ENCODE measurements at places on chromosomes 1 and 21.

DNA sequence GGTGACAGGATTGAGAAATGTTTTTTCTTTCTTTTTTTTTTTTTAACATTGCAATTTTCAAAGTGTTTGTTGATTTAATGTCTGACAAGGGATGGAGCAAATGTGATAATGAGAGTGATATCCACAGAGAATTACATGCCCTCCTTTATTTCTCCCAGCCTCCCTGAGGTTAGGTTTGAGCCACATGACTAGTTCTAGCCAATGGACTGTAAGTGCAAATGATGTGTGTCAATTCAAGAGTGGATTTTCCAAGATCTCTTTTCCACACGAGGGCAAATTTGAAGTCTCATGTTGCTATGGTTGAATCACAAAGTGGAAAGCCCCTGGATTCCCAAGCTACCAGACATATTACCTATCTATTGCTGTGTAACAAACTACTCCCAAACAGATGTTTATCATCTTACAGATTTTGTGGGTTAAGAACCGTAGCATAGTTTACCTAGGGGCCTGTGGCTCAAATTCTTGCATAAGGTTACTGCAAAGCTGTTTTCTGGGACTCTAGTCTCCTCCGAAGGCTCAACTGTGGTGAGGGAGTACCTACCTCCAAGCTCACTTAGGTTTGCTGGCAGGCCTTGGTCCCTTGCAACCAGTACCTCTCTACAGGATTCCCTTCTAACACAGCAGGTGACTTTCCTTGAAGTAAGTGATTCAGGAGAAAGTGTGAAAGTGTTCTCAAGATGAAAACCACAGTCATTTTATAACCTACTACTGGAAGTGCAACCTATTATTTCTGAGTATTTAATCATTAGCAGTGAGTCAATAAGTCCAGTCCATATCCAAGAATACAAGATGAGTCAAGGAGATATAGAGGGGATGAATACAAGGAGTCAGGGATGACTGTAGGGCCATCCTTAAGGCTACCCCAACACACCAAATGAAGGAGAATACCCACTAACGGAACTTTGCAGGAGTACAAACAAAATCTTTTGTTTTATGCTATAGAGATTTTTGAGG is 533.6 kb downstream of the PTPRC start:
- no peaks in the 10 kb centered on the region for H3K36me3 ChIP-seq
- no peak overlapping the region for H3K27ac ChIP-seq
- no peaks in the 10 kb centered on the region for H3K27me3 ChIP-seq
- H3K4me3 ChIP-seq = no peak overlapping the region

DNA sequence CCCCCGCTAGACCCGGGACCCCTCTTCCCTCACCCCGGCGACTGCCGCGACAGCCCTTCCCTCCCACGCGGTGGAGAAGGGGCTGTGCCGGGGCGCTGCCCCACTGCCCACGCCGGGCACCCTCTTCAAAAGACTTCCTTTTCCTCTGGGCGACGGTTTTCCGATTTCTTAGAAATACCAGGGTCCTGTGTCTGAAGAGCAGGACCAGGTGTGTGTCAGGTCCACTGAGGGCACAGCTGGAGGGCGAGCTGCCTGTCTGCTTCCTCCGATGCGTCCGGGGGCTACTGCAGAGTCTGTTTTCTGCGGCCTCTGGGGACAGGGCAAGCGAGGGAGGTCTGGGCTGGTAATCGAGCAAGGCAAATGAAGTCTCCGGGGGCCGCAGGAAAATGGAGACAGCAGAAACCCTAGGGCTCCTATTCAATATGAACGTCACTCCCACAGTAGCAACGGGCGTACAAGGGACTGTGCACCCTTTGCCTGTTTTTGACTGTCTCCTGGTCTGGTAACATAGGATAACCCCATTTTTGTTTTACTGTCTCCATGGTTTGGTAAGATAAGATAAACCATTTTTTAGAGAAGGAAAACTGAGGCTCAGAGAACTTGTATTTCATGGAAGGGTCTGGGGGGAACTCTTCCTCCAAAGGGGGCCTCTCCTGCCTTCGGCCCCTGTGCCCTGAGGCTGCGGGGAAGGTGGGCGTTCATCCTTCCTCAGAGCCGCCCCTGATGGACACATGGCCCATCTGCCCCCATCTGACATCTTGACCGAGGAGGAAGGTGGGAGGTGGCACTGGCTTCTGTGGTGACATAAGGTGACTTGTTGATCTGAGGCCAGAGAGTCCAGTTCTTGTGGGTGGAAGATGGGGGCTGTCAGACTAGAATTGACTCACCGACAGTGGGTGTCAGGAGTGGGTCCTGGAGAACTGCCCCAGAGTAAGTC is 970 bp downstream of the TNFRSF1B start:
- peaks cover 35% of the 10 kb centered on the region for H3K27me3 ChIP-seq
- no peaks in the 10 kb centered on the region for H3K4me1 ChIP-seq
- no peaks in the 10 kb centered on the region for H3K36me3 ChIP-seq
- H3K27ac ChIP-seq = no peak overlapping the region
- no peak for DNase-seq

DNA sequence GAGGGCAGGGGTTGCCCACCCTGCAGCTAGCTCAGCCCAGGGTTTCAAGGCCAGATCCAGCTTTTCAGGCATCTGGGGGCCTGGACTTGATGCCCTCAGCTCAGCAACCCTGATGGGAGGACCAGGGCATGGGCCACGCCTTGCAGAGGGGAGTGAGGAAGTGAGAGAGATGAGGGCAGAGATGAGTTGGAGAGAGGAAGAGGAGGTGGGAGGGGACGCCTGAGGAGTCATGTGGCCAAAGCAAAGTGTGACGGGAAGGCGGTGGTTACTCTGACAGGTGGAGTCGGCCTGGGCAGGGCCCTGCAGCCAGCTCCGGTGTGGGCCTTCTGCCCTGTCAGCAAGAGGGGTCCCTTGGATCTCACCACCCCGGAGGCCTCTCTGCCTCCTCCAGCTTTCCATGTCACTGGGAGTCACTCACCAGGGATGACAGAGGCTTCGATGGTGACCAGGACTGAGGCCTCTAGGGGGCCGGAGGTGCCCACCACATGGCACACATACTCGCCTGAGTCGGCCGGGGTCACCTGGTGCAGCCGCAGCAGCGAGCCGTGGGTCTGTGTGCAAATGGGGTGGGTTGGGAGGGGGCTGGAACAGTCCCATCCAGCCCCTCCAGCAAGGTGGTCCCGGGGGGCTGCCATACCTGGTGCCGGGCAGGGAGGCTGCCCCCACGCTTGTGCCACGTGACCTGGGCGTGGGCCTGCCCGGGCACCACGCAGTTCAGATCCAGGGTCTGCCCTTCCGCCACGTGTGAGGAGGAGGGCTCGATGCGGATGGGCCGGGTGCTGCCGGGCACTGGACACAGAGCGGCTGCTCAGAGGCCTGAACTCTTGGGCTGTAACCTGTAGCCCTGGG is 40.4 kb downstream of the LDLRAD2 start:
- no peak overlapping the region for H3K4me3 ChIP-seq
- no peak overlapping the region for H3K27ac ChIP-seq
- H3K4me1 ChIP-seq = no peaks in the 10 kb centered on the region
- DNase-seq = no peak
- H3K36me3 ChIP-seq = no peaks in the 10 kb centered on the region

DNA sequence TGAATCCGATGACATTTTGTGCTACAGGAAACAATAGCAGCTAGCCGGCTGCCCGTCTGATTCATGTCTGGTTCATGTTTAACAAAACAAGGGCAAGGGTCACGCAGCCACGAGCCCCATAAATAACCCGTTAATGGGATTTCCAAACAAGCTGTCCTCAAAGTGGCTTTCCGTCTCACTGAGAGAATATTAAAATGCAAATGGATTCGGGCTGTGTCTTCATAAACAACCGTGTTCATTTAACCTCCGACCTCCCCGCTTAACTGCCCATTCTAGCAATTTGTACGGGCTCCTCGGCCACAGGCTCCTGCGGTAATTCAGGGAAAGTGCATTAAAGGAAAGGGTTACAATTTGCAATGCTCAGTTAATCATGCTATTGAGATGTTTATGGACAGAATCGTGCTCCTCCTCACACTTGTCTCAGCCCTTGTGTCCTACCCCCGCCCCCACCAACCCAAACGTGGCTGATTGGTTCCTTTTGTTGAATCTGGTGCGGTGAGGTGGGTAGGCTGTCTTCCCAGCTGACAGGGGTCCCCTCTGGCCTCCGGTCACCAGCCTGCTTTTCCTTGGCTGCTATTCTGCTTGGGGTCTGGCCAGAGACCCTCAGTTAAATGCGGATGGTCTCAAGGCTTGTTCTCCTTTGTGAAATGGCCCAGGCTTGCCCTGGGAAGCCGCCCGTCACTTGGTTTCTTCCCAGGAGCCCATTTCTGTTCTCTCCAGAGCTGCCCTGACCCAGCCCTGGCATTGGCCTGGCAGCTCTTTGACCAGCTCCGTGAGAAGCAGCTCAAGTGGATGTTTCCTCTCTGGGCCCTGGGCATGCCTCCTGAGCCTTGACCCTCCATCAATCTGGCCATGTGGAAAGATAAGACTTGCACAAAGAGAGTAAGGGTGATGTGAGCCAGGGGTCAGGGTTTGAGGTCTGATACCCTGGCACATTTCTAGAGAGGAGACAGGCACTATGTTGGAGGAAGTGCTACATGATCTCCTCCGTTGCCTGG is 200.7 kb upstream of the POU3F1 start:
- DNase-seq = no peak
- no peaks in the 10 kb centered on the region for H3K36me3 ChIP-seq
- H3K4me1 ChIP-seq = no peaks in the 10 kb centered on the region
- H3K27ac ChIP-seq = no peak overlapping the region
- no peak overlapping the region for H3K4me3 ChIP-seq
- no peaks in the 10 kb centered on the region for H3K27me3 ChIP-seq

GRCh38 chr1:170556917-170557316 is 25.0 kb downstream of the GORAB start:
- no peak for DNase-seq
- no peaks in the 10 kb centered on the region for H3K4me1 ChIP-seq
- H3K27me3 ChIP-seq = no peaks in the 10 kb centered on the region
- peaks cover 14% of the 10 kb centered on the region for H3K36me3 ChIP-seq
- H3K27ac ChIP-seq = no peak overlapping the region

DNA sequence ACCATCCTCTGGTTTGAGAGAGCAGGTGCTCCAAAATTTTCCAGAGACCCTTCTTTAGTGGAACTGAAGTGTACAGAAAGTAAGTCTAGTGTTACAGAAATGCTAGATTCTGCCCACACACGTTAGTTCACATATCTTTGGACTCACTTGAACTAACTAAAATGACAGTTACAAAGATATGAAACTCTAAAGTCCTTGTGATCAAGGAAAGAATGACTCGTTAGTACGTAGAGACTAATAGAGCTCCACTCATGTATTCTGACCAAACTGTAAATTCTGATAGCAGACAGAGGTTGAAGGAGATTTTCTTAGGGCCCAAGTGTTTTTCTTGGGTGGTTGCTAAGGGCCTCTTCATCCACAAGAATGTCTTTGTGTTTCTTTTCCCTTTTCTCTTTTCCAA is 491.5 kb upstream of the B3GALT2 start:
- H3K36me3 ChIP-seq = no peaks in the 10 kb centered on the region
- H3K27ac ChIP-seq = no peak overlapping the region
- DNase-seq = no peak
- no peaks in the 10 kb centered on the region for H3K4me1 ChIP-seq
- H3K27me3 ChIP-seq = no peaks in the 10 kb centered on the region
- H3K4me3 ChIP-seq = no peak overlapping the region

- H3K27me3 ChIP-seq = no peaks in the 10 kb centered on the region
- peaks cover 31% of the 10 kb centered on the region for H3K4me1 ChIP-seq
- peak; percentile 45 for DNase-seq
- no peaks in the 10 kb centered on the region for H3K36me3 ChIP-seq
- no peak overlapping the region for H3K4me3 ChIP-seq
Observed at GRCh38 chr1:61318319-61319125, 236.2 kb downstream of the NFIA start.

DNA sequence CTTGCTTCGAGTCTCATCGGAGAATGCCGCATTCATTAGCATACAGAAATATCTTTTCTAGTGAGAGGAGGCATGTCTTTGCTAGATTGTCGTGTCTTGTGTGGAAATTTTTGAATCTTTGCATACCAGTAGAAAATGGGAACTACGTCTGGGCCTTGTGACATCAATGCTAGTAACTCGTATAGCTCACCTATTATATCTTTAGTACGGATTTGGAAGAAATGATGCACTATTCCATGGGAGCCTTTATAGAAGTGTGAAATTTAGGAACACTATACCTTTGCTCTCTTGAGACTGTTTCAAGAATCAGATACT is 835 bp downstream of the UHMK1 start:
- DNase-seq = no peak
- peak overlapping the region; percentile 91 for H3K4me3 ChIP-seq

DNA sequence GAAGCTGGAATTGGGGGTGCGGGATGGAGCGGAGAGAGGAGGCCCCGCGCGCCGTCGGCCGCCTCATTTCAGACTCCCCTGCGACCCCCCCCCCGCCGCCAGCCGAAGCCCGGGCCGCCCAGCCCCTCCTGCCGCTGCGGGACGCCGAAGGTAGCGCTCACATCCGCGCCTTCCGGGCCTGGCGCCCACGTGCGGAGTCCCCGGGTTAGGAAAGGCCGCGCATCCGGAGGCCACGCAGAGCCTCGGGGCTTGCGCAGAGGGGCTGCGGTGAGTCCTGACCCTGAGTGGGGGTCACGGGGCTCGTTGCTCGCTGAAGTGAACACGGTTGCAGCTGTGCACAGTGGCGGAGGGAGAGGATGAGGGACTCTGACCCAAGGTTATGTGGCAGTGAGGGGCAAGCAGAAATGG is 552 bp upstream of the ZNF496 start:
- no peaks in the 10 kb centered on the region for H3K27me3 ChIP-seq
- peaks cover 22% of the 10 kb centered on the region for H3K36me3 ChIP-seq
- DNase-seq = peak; percentile 58

Measured in A673 (cell line).